M059J (cell line): ENCODE measurements at places on chromosomes 12 and 14. TPM values are rescaled to one million over a fixed set of nuclear protein-coding genes. Genes with fewer than 3 reads are reported as not detected.

DNA sequence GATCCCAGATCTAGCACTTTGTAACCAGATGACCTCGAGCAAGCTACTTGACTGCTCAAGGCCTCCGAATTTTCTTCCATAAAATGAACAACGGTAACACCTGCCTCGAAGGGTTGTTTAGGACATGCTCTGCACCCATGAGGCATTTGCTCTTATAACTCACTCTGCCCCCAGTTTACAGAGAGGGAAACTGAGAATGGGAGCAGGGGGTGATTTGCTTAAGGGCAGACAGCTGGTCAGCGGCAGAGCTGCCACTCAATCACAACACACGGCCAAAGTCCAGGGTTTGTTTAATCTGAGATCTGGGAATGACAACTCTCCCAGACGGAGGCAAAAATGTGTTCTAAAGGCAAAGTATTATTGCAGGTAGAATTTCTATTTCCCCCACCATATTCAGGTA, 156.3 kb downstream of the RIMBP2 start:
- no peak for DNase-seq

PZP gene
- total RNA-seq: not detected in 2 replicates

TAS2R7 gene
- not detected in 2 replicates for total RNA-seq

BICDL1 gene
- total RNA-seq: 0.44 and 0.89 TPM in 2 replicates

DNA sequence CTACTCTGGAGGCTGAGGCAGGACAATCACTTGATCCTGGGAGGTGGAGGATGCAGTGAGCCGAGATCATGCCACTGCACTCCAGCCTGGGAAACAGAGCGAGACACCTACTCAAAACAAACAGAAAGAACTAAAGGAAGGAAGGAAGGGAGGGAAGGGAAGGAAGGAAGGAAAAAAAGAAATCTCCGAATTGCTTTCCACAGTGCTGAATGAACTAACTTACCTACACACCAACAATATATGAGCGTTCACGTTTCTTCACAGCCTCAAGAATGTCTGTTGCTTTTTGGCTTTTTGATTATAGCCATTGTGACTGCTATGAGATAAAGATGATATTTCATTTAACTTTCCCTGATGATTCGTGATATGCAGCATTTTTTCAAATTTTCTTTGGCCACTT, 1343.7 kb downstream of the LRFN5 start:
- DNase-seq: no peak

EVL gene
- 21.6 and 21.8 TPM in 2 replicates for total RNA-seq

- DNase-seq: no peak
Observed at GRCh38 chr12:64652346-64652745, 42.1 kb downstream of the RASSF3 start.

DNA sequence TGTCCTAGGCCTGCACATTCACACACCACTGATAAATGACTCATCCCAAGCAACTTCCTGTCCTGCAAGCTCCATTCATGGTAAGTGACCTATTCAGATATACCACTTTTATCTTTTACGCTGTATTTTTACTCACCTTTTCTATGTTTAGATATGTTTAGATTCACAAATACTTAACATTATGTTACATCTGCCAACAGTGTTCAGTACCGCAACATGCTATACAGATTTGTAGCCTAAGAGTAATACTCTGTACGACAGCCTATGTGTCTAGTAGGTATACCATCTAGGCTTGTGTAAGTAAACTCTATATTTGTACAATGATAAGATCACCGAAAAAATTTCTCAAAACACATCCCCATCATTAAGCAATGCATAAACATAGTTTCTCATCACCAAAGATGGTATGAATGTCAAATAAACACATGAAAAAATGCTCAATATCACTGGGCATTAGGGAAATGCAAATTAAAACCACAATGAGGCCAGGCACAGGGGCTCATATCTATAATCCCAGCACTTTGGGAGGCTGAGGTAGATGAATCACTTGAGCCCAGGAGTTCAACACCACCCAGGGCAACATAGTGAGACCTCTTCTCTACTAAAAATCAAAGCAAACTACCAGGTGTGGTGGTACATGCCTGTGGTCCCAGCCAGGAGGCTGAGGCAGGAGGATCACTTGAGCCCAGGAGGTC, 20.7 kb downstream of the ATXN2 start:
- peak; percentile 88 for DNase-seq

DNA sequence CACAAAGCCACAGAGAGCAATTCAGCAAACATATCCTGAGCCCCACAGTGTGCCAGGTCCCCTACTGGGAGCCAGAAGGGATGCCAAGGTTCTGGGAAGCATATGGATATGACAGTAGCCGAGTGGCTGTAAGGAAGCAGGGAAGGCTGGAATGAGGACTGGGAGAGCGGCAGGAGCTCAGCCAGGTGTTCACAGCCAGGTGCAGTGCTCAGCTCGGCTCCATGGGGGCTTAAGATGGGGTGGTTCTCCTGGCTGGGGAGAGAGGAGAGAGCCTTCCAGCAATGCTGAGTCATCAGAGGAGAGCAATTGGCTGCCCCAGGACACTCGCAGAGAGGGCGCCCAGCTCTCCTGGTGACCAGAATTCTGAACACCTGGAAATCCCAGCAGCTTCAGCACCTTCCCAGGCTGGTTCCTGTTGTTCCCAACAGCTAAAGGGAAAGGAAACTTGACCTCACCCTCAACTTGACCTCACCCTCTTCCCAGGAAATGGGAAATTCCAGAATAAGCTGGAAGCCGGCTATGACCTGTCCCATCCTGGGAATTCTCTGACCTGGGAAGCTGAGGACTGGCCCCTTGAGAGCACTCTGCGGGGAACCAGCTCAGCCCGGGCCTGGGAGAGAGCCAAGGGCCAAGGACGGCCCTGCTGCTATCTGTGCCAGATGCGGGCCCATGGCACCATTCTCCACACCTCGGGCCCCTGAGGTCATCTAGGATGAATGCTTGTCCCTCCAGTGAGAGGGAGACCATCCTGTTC, 34.6 kb downstream of the SLC6A12 start:
- no peak for DNase-seq

CPNE6 gene
- not detected in 2 replicates for total RNA-seq

DNA sequence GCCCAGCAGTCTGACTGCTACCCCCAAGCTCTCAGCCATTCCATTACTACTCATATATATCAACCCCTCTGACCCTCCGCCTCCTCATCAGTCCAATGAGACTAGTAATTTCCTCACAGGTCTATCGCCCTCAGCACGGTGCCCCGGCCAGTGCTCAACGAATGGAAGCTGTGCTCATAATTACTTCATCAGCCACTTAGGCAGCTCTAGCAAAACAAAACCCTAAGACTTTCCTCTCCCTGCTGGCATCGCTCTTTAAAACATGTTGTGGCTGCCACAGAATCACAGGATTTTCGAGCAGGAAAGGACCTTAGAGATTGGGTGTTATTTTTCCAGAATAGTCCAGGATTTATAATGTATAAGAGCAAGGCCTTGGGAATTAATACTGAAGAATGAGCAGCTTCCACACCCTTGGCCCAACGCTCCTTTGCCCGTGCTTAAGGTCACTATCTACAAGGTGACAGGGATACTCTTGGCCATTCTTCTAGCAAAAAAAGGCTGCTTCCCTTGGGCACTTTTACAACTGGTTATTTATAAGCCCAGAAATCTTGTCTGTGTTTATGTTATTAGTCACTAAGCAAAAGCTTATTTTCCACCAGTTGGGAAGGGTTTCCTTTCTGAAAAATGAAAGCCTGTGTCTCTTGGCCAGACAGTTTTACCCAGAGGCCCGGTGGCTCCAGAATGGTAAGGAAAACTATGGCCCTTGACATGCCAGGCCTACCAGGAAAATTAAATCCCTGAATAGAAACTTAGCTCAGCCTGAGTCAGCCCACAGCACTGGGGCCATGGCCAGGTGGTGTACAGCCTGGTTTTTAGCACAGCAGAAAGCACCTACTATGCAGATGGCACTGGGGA, 47.9 kb downstream of the NUAK1 start:
- peak; percentile 94 for DNase-seq

TIMELESS gene
- 6.5 and 11.9 TPM in 2 replicates for total RNA-seq

- DNase-seq: no peak
Observed at GRCh38 chr12:83676781-83677295, 990.1 kb downstream of the TMTC2 start.

GRCh38 chr14:61656341-61656740, 39.0 kb upstream of the HIF1A start:
- peak; percentile 19 for DNase-seq

DNA sequence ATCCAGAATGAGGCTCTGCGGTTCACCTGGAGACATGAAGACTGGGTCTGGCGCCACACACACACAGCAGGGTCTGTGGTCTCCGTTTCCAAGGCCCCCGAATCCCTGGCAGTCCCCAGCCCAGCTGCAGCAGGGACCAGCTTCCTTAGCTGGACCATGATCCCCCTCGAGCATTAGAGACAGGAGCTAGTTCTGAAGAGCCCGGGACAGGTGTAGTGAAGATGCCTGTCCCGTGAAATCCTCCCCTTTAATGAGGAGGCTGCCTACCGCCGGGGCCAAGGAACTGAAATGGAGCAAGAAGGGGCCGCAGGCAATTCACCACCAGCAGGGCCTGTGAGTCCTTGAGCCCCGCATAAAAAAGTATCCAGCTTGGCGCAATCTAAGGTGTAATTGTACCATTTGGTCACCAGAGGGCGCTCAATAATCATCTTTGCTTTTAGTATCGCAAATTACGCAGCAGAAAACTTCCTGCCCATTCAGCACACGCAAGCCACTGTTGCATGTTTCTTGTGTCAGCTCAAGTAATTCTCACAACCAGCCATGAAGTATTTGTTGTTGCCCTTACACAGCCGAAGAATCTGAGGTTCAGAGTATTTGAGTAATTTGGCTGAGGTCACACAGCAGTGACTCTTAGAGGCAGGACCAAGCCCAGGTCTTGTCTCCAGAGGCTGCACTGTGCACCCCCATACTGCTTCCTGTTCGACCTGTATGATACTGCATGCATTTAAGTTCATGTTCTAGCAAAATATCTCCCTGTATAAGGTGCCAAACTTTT, 54.3 kb upstream of the PPP2R5C start:
- peak; percentile 66 for DNase-seq

DNA sequence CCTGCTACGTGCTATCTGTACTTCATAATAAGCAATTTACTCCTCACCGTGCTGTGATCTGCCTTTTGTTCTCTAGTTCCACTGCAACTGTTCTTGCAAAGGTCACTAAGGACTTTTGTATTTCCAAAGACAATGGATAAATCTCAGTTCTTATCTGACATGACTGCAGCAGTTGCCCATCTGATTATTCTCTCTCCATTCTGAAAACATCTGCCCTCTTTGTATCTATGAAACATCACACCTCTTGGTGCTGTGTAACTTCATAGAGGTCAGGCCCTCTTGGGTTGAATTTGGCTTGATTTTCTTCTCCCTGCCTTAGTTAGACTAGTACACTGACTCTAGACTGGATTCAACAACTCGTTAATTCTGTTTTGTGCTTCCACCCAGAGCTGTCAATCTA, 319.6 kb downstream of the BTG1 start:
- DNase-seq: no peak

- no peak for DNase-seq
Observed at GRCh38 chr14:23124337-23124954, 5.4 kb upstream of the CEBPE start.

DNA sequence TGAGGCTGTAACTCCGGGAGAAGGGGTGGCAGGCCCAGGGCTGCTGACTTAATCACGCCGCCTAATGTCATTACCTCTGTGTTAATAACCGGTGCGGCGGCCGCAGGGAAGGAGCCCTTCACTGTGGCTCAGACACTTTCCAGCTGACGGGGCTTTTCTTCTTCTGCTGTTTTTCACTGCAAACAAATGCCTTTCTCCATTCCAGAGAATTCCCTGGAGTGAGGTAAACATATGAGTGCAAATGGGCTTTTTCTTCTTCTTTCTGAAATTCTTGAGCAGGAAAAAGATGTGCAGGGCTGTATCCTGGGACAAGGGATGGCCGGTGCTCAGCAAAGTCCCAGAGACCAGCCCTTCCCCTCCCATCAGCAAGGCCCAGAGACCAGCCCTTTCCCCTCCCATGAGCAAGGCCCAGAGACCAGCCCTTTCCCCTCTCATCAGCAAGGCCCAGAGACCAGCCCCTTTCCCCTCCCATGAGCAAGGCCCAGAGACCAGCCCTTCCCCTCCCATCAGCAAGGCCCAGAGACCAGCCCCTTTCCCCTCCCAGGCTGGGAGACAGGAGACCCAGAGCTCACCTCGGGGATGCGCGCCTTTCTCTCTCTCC, 33.4 kb upstream of the FAM181A start:
- DNase-seq: no peak

DNA sequence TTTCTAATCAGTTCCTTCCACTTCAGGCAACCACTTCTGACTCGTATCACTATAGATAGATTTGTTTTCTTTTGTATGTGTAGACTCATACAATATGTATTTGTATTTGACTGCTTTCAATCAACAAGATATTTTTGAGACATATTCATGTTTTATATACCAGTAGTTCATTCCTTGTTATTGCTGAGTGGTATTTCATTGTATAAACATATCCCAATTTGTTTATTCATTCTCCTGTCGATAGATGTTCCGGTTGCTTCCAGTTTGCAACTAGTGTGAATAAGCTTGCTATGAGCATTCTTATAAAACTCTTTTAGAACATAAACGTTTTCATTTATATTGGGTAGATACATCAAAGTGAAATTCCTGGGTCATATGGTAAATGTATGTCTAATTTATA, 119.2 kb downstream of the FIGNL2 start:
- DNase-seq: no peak

GRCh38 chr12:104507672-104508071, 50.9 kb downstream of the CHST11 start:
- peak; percentile 26 for DNase-seq
